ENCODE measurements at places on chromosomes 4 and X.

DNA sequence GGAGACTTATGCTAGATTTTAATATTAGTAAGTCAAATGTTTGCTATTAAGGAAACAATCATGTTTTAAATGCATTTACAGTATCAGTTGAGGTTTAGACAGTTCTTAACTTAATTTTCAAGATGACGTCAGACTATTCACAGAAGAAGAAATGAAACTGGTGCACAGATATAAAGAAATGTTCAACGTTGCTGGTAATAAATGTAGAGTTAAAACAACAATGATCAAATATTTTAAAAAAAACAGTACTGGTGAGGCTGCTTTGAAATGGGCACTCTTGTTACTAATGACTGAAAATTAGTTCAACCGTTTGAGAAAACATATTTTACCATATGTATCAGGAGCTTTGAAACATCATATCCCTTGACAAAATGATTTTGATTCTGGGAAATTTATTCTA lies 44.2 kb downstream of the ABHD18 start:
- no peak for DNase-seq

GRCh38 chr4:10107111-10108091 lies 9.2 kb downstream of the WDR1 start:
- no peak for DNase-seq

- no peak for DNase-seq
Measured at GRCh38 chr4:107888237-107888636, 43.1 kb upstream of the CYP2U1 start.

GRCh38 chr4:6851962-6852361 lies 57.7 kb upstream of the TBC1D14 start:
- DNase-seq: no peak

DNA sequence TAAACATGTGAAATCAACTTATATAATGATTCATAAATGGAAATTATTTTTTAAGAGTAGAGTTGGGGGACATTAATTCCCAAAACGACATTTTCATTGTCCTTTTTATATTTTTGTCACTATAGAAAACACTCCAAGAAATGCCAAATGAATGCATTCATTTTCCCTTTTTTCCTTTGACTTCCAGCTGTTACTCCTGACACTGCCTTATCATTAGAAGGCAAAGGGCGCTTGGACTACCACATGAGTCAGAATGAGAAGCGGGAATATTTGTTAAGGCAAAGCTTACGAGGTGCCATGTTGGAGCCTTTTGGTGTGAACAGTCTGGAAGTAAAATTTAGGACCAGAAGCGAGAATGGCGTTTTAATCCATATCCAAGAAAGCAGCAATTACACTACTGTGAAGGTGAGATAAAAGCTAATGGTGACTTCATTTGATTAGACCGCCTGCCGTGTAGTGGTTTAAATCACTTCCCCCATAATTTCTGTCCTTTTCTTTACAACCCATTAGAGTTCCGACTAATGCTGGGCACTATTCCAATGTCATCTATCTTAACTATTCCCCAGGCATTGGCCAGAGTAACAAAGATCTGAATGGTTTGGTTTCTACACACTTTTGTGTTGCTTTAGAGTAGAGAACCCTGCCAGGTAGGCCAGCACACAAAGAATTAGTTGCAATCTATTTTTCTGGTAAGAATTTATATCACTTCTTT lies 166.7 kb downstream of the FAT4 start:
- DNase-seq: no peak

GRCh38 chr4:42817913-42818312 lies 74.6 kb upstream of the GRXCR1 start:
- DNase-seq: no peak

- no peak for DNase-seq
Measured at GRCh38 chr4:666436-666810, 7.7 kb downstream of the ATP5ME start.

- peak; percentile 38 for DNase-seq
Measured at GRCh38 chr4:40055863-40056715, 561 bp upstream of the N4BP2 start.

GRCh38 chr4:80578001-80578400 lies 242.5 kb downstream of the CFAP299 start:
- no peak for DNase-seq

GRCh38 chr4:179415037-179415846 lies 1973.0 kb upstream of the AGA start:
- no peak for DNase-seq

- no peak for DNase-seq
Measured at GRCh38 chrX:72095370-72095769, 36.3 kb downstream of the RTL5 start.

- DNase-seq: no peak
Measured at GRCh38 chrX:106919932-106920452, at the start of gene CLDN2. Gene CLDN2, plus strand, starts transcription at chrX:106920402. Its CDS starts 7,827 bp downstream, at chrX:106928229.

DNA sequence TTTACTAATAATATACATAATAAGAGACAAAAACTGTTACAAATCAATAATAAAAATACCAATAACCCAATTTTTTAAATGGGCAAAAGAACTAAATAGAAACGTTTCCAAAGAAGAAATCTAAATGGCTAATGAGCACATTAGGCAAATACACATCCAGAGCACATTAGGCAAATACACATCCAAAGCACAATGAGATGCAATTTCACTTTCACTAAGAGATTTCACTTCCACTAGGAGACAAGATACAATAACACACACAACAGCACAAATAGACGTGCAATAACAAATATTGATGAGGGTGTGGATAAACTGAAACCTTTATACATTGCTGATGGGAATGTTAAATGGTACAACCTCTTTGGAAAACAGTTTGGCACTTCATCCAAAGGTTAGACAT lies 250.7 kb downstream of the ARAP2 start:
- DNase-seq: no peak

DNA sequence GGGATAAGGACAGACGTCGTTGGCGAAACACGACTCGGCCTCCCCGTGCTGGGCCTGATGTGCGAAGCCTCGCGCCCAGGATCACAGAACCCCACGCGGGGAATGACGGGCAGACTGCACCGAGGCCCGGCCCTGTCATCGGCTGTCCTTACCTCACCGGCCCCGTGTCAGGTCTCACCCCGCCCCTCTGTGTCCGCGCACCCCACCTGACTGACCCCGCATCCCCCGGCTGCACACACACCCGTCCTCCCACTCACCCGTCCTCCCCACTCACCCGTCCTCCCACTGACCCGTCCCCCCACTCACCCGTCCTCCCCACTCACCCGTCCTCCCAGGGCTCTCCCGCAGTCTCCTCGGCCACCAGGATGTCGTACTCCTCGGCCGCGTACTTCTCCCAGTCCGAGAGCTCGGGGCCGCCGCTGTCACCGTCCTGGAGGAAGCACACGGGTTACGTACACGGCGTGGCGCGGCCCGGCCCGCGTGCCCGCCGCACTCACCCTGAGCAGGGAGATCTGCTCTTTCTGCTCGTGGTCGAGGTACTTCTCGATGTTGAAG lies 19.8 kb upstream of the GTPBP6 start:
- no peak for DNase-seq

DNA sequence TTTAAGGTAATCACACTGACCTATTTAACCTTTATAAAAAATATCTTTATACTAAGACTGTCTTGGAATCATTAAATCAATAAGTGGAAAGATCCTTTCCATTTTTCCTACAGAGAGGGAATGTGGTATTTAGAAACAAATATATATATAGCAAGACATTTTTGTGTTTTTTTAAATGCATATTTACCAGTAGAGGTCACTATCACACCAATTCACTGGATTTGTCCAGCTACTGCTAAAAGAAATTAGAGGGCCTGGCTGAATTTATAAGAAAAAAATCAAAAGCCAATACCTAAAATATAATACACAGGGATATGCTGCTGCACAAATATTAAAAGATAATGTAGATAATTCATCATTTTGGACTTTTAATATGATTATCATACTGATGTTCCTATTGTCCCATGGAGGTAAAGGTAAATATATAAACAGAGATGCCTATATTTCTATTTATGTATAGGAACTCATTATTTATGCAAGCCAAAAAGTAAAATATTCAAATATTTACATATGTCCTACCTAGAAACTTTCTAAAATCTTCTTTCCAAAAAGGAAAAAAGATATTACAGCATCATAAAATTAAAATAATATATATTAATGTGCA lies 69.5 kb downstream of the PDE5A start:
- no peak for DNase-seq

DNA sequence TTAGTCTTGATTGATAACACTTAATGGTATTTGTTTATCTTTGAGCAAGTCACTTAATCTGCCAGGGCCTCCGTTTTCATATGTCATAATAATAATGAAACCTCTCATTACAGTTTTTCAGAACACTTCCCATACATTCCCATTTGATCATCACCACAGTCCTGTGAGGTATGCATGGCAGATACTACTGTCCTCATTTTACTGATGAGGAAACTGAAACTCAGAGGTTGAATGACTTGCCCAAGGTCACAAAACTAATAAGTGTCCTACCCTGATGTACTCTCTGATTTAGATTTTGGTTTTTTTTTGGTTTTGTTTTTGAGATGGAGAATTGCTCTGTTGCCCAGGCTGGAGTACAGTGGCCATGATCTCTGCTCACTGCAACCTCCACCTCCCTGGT lies 25.7 kb downstream of the ZFX start:
- no peak for DNase-seq

DNA sequence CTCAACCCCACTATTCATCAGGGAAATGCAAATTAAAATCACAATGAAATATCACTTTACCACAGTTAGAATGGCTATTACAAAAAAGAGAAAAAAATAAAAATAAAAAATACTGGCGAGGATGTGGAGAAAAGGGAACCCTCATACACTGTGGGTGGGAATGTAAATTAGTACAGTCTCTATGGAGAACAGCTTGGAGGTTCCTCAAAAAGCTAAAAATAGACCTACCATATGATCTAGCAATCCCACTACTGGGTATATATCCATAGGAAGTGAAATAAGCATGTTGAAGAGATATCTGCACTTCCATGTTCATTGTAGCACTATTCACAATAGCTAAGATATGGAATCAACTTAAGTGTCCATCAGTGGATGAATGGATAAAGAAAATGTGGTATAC lies 50.5 kb upstream of the PAGE1 start:
- DNase-seq: no peak

DNA sequence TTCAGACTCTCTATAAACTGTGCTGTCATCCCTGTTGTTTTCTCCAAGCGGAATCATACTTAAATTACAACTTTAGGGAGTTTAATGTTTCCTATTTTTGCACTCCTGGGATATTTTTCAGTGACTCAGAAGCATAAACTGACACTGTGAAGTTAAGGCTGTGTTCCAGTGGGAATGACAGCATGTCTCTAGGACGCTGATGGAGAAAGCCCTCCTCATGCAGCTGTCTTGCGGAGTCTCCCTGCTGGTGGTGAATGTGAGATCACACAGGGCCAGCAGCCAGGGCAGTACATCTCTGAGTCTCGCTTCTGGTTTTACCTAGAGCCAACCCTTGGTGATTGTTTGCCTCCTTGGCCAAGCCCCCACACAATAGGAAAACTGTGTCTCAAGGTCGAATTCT lies 53.3 kb downstream of the NFKB1 start:
- no peak for DNase-seq

- no peak for DNase-seq
Measured at GRCh38 chrX:71053217-71053621, 14.9 kb downstream of the SNX12 start.

DNA sequence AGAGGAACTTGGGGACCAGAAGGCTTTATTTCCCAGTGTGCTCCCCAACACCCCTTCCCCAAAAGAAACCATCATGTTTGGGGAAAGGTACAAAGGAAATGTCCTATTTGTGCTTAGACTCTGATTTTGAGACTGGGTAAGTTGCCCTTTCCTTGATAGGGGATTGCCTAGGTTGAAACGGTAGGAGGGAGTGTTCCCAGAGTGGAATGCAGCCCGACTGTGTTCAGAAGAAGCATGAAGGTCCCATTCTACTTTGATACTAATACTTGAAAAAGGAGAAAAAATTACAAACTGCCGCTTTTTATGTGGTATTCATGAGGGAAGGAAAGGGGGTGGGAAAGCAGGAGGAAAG lies 32.4 kb upstream of the TMEM131L start:
- DNase-seq: no peak

GRCh38 chr4:8348071-8348470 lies 78.5 kb downstream of the HTRA3 start:
- no peak for DNase-seq

- DNase-seq: no peak
Measured at GRCh38 chr4:90120037-90120436, 7.2 kb upstream of the CCSER1 start.

- no peak for DNase-seq
Measured at GRCh38 chrX:15916704-15917084, 62.1 kb upstream of the AP1S2 start.

GRCh38 chrX:120213438-120214265 lies 37.0 kb upstream of the ZBTB33 start:
- peak; percentile 51 for DNase-seq

DNA sequence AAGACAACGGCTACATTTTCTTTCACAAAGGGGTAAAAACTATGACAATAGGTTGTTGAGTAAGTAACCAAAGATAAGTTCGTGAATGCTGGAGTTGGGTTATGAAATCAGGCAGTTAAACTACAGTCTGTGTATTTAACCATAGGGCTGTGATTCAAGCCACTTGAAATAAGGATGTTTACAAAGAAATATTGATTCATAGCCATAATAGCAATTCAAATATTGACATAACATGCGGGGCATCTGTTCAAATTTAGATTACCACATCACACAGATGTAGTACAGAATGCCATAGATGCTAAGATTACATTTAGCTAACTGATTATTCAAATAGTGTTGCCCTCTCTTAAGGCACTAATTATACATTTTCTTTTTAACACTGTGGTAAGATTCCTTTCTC lies 364.1 kb downstream of the FSTL5 start:
- no peak for DNase-seq

- no peak for DNase-seq
Measured at GRCh38 chr4:6941796-6942195, 32.2 kb downstream of the TBC1D14 start.

- no peak for DNase-seq
Measured at GRCh38 chr4:150699599-150699998, 117.6 kb downstream of the MAB21L2 start.

DNA sequence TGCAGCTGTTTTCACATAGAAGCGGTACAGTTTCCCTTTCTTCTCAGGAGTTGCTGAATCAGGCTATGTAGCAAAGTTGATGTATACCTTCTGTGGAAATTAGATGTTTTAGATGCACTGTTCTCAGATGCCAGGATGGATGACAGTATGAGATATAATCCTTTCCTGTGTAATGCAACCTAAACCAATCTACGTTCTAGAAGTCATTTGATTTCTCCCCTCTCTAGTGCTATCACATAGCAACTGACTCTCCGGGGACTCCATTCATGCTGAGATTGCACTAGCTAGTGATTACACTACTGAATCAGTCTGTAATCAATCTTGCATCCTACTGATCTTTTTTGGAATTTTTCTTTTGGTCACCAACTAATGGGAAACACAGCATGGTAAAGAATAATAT lies 1881.7 kb downstream of the PCDH7 start:
- DNase-seq: no peak

GRCh38 chr4:9820343-9820742 lies 38.9 kb downstream of the DRD5 start:
- no peak for DNase-seq

DNA sequence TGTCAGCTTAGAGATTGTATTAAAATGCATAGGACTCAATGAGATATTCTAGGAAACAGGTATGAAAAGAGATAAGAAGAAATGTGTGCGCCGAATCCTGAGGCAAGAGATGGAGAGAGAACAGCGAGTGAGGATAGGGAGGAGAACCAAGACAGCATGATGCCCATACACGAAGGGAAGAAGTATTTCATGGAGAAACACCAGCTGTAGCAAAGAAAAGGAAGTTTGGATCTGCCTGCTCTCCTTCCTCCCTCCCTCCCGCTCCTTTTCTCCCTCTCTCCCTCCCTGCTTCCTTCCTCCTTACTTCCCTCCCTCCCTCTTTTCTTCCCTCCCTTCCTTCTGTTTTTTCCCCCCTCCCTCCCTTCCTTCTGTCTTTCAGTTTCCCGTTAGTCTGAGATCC lies 318.6 kb upstream of the TAPT1 start:
- DNase-seq: no peak
